ENCODE measurements at places on chromosomes 2 and 18. TPM values are rescaled to one million over a fixed set of nuclear protein-coding genes. Genes with fewer than 3 reads are reported as not detected.

The FAP gene
- total RNA-seq: not detected

The CXCR4 gene
- total RNA-seq: 45.9 TPM

The RAX gene
- total RNA-seq: not detected

The HK2 gene
- total RNA-seq: 36.4 TPM

The CAPN14 gene
- total RNA-seq: 1.3 TPM

Measured in GM12878 (cell line).